ENCODE measurements at places on chromosomes 13 and 19.

DNA sequence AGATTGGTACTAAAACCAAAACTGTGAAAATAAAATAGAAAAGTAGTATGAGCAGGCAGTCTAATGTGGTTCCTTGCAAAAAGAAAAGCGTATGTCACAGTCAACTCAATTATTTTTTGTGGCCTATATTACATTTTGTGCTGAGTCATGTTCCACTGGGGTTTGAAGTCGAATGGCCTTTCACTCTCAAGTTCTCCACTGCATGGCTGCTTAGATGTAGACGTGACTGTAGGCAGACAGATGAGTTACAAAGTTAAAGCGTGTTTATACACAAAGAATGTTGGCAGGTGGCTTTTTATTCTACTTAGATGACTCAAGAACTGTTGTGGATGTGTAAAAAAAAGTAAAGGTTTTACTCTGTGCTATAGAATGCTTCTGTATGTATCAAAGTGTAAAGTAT is 133.9 kb downstream of the SLITRK6 start:
- DNase-seq, result no peak

GRCh38 chr13:110343241-110343865 is 36.3 kb downstream of the COL4A2 start:
- DNase-seq, result no peak

- no peak for DNase-seq
Measured at GRCh38 chr13:110420626-110421025, 113.5 kb downstream of the COL4A2 start.

GRCh38 chr13:91302111-91302510 is 45.4 kb upstream of the MIR17HG start:
- no peak for DNase-seq

DNA sequence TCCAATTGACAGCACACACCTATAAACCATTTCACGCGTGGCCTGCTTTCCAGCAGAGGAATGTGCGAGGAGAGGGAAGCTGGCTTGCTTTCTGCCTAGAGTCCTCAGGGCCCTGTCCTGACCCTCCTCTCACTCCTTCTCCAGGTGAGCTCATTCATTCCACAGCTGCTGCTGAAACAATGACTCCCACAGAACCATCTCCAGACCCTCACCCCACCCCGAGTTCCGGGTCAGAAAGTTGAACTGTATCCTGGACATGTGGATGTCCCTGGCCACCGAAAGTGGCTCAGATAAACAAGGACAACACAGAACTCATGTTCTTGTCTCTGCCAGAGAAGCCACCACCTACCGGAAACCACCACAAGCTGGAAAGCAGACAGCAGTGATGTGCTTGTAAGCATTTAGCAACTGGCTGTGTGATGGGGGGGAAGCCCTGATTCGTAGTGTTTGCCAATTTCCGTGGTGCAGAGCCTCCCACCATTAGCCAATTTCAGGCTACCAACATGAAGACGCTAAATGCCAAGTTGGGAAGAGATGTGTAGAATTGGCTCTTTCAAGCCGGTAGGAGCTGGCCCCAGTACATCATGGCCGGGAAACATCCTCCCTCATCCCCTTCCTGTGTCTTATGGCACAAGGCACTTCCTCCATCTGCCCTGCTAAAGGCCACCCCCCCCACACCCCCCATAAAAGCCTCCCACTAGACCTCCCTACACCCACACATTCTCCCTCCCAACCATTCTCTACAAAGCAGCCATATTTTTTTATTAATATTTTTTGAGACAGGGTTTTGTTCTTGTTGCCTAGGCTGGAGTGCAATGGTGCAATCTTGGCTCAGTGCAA is 5.0 kb downstream of the SYCE2 start:
- DNase-seq, result peak; percentile 69

GRCh38 chr13:78334059-78334458 is 269.3 kb downstream of the POU4F1 start:
- DNase-seq, result no peak

DNA sequence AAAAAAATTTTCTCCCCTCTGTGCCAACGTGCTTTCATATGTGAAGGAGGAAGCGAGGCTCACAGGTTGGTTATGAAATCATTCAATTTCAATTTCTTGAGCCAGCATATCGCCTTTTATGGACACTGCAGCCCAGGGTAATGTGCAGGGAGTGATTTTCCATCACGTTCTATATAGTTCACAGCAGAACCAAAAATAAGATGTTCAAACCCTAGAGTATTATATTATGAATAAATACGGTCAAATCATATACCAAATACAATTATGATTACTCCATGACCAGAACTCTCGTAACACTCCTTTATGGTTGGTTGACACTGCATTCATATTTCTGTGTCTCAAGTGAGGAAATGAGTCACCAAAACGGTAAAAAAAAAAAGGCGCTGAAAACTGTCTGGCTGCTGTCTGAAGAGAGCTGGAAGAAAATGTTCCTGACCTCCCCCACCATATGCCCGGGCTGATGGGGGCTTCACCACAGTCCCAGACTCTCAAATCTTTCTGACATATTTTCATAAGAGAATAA is 75.8 kb upstream of the UBAC2 start:
- DNase-seq, result no peak

DNA sequence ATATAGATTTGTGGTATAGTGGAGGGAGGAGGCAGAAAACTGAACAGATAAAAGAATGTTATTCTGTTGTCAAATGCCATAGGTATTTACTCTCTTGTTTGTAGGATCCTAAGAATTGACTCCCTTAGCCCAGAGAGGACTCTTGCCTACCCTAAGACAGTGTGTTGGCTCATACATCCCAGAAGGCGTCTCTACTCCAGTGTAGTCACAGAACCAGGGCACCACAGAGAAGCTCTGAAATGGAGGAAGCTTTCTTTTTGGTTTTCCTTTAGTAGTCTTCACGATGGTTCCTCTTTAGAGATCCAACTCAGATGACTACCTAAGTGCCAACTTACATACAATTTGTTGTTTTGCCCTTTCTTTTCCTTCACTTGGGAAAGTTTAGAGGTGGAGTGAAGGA is 14.0 kb downstream of the GPR183 start:
- no peak for DNase-seq

GRCh38 chr13:20967340-20967739 is 64.8 kb upstream of the XPO4 start:
- DNase-seq, result no peak

- no peak for DNase-seq
Measured at GRCh38 chr19:1173159-1173844, 766 bp downstream of the SBNO2 start.

GRCh38 chr19:13834244-13835069 is 39.2 kb downstream of the ZSWIM4 start:
- no peak for DNase-seq

DNA sequence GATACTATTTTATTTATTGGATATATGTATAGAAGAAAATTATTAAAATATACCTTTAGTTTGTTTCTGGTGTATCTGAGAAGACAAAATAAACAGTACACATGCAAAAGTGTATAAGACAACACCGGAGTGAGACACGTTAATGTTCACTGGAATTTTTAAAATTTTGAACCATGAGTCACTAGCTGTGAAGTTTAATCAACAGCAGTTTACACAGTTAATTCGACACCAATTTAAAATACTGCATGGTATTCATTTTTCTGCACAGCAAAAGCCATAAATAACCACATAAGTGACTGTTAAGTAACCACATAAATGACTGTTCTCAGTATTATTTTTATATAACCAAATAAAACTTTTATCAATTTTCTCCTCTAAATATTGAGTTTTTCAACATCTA is 418.7 kb upstream of the NBEA start:
- no peak for DNase-seq

- peak; percentile 71 for DNase-seq
Measured at GRCh38 chr19:45693106-45693788, 781 bp downstream of the QPCTL start.

- no peak for DNase-seq
Measured at GRCh38 chr13:79585033-79585432, 104.1 kb downstream of the NDFIP2 start.

DNA sequence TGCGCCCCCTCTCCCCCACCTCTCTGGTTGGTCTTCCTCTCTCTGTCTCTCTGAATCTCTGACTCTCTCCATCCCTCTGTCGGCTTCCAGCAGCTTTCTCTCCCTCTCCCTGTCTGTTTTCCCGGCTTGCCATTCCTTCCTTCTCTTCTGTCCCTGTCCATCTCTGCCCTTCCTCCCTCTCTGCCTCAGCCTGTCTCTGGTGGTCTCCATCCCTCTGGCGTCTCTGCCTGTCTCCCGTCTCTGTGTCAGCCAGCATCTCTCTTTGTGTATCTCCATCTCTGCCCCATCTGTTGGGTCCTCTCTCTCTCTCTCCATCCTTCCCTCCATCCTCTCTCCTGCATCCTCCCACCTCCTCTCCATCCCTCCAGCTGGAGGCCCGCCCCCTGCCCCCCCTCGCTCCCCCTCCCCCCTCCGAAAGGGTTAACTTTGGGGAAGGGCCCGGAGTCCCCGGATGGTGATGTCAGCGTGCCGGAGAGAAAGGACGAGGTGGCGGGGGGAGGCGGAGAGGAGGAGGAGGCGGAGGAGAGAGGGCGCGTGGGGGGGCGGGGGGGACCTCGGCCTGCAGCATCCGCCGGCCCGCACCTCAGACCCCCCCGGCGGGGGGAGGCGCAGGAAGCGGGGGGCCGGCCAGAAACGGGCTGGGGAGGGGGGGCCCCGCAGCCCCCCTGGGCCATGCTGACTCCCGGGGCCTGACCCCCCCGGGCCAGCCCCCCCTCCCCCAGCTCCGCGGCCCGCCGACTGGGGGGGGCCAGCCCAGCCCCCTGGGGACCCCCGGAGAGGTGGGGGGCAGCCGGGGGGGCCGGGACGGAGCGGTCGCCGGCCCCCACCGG is at the start of gene BRSK1:
BRSK1 (plus strand) TSS at position 450 of the 830 bp plus-strand sequence. CDS start 446 bp downstream, outside the sequence.
- DNase-seq, result no peak
